ENCODE measurements at places on chromosomes 1 and 21. TPM values are rescaled to one million over a fixed set of nuclear protein-coding genes. Genes with fewer than 3 reads are reported as not detected.

Gene SELP
- total RNA-seq = 0.13 TPM

Gene CFHR4
- total RNA-seq = not detected

Gene USP21
- 5.6 TPM for total RNA-seq

Gene PRPF38A
- total RNA-seq = 9.1 TPM

Gene PTGFR
- total RNA-seq = 0.13 TPM

Gene ETNK2
- total RNA-seq = 13.0 TPM

Gene CLK2
- total RNA-seq = 23.4 TPM

Gene TDRD5
- total RNA-seq = 0.51 TPM

Gene ANXA9
- not detected for total RNA-seq

Gene DMRTA2
- not detected for total RNA-seq

Gene KAZN
- total RNA-seq = 0.51 TPM

Gene RAB7B
- not detected for total RNA-seq

Gene GSTM1
- total RNA-seq = not detected

Gene GJB3
- total RNA-seq = under 0.01 TPM

Gene OR6K3
- total RNA-seq = not detected

Gene VWA5B1
- not detected for total RNA-seq

Gene PITHD1
- 51.2 TPM for total RNA-seq

Gene PROK1
- not detected for total RNA-seq

Gene PODN
- total RNA-seq = not detected

Gene LRRC3
- total RNA-seq = 1.8 TPM

Gene AVPR1B
- total RNA-seq = not detected

Gene CACHD1
- 2.8 TPM for total RNA-seq

Gene SLAMF7
- not detected for total RNA-seq

Gene FLG2
- total RNA-seq = not detected

Gene TRIM17
- not detected for total RNA-seq

Gene GOLT1A
- not detected for total RNA-seq

Gene OR2T2
- total RNA-seq = not detected

Gene LRRC8D
- total RNA-seq = 10.0 TPM

Gene SLC1A7
- total RNA-seq = not detected

Gene NUP210L
- under 0.01 TPM for total RNA-seq
